ENCODE measurements at places on chromosomes 2 and 18.

- peak; percentile 91 for DNase-seq
These were observed at the start of gene ARMC9 for GRCh38 chr2:231198291-231199173. ARMC9 (plus strand) TSS chr2:231198631; CDS start chr2:231206239, 7,608 bp downstream.

- no peak for DNase-seq
These were observed 72.4 kb upstream of the KIF5C start for GRCh38 chr2:148802448-148803220.

DNA sequence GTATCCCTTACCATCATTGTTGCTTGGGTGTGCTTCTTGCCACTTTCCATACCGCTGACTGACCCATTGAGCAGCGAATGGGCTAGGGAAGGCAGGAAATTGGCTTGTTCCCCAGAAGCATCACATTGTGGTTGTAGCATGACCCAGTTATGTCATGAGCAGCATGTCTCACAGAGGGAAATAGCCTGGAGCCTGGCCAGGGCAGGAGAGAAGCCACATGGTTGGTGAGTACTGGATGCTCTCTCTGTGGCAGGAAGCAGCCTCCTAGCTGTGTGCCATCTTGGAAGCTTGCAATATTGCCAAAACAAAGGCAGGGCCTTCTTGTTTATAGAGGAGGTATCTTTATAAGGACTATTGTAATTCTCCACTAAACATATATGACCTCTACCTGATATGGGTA lies 482.6 kb downstream of the PIK3C3 start:
- no peak for DNase-seq

DNA sequence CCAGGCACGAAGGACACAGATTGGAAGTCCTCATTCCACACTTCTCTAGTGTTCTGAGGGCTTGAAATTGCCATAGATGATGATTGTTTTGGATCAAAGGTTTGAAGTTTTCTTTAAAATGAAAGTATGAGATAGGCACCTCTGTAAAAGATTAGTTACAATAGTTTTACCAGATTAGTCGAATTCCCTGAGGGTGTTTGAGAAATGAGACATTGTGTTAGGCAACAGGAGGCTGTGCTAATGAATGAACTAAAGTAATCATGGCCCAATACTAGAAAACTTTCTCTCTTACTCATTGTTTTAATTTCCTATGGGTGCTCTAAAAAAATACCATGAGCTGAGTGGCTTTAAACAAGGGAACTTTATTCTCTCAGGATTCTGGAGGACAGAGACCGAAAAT lies 421.7 kb downstream of the RNF144A start:
- no peak for DNase-seq

DNA sequence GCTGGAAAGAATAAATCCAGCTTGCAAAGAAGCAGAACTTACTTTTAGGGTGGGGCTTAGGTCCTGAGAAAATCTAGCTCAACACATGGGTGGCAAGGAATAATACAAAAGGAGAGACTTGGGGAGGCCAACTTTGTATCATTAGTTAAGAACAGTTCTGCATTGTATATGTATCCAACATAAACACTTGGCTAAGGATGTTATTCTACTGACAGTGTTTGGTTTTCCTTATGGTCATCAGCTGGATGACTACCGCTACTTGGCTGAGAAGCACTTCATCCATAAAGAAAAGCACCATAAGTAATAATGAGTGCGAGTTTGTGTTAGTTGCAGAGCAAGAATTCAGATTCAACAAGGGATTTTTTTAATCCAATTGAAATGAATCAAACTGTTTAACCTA lies 614.9 kb downstream of the ARHGAP15 start:
- no peak for DNase-seq

DNA sequence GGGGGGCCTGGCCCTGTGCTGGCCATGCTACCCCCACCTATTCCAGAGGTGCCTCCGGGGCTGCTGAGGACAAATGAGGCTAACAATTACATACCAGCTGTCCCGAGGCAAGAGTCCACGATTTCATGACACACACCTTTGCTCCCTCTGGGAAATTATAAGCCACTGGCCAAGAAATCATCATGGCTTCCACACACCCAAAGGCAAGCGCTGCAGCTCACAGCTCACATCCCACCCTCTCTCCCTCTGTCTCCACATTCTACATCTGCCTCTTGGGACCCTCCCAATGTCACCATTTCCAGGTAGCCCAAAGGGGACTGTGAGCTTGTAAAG lies 134.4 kb downstream of the HDAC4 start:
- DNase-seq, result no peak

DNA sequence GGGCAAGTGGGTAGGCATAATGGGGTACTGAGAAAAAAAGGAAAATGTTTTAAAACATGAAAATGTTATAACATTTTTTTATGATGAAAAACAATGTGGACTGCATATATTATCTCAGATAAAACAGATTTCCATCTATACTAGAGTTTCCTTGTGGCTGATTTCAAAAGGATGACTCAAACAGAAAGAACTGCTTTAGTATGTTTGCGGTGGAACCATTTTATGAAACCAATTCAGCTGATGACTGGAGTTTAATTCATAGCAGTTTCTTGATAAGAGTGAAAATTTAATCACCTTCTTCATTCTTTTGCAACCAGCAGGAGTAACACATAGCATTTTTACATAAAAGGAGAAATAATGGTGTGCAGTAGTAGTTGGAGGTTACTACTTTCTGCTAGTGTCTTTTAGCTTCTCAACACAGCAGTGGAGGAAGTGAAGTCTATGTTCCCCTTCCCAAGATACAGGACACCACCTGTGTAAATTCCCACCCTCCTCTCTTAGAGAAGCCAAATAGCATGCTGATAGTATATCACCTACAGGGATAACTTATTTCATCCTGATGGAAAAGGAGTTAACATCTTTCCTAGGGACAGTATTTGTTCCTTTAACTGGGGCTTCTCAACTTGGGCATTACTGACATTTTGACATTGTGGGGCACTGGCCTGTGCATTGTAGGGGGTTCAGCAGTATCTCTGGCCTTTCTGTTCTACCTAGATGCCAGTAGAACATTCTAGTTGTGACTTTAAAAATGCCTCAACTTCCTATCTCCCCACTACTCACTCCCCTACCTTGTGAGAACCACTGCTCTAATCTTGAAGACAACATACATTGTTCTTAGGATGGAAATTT lies 29.9 kb downstream of the PELI1 start:
- no peak for DNase-seq

DNA sequence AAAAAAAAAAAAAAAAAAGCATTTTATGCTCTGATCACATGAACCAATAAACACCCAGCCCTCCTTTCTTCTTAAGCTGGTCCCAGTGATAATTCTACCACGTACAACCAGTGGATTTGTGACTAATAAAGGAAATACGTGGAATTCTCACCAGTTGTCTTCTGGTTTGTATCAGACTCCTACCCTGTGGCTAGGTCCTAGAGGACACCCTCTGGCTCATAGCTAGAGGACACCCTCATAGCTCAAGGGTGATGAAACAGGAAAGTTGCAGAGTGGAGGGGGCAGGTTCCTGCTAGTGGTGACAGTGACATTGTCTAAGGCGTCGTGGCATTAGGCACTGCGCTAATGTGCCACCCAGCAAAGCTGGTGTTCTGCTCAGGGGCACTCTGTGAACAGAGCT lies 167.8 kb downstream of the BCL11A start:
- no peak for DNase-seq

DNA sequence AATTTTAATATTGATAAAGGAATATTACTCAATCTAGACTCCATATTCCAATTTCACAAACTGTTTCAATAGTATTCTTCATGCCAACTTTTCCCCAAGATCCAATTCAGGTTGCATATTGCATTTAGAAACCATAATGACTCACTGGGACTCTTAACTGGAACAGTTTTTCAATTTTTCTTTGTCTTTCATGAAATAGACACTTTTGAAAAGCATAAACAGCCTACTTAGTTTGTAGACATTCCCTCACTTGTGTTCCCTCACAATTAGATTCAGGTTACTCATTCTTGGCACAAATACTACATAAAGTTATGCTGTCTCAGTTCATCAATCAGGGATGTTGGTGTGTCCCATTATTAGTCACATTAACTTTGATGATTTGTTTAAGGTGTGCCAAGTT lies 1768.4 kb upstream of the PIK3C3 start:
- no peak for DNase-seq

DNA sequence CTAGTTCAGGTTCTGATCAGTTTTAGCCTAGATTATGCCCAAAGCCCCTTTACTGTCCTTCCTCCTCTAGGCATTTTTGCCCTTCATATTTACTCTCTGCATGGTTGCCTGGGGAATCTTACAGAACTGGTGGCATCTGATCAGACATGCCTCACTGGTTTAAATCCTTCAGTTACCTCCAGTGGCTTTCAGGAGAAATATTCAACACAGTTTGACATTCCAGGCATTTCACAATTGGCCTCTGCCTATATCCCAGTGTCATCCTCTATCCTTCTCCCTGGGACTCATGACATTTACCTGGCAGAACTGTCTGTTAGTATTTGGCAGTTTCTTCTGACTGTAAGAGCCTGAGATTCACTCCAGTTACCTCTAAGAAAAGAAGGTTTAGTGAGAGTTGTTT lies 152.9 kb upstream of the MEIS1 start:
- no peak for DNase-seq

GRCh38 chr2:135829378-135830135 lies 7.4 kb downstream of the LCT start:
- DNase-seq, result no peak

DNA sequence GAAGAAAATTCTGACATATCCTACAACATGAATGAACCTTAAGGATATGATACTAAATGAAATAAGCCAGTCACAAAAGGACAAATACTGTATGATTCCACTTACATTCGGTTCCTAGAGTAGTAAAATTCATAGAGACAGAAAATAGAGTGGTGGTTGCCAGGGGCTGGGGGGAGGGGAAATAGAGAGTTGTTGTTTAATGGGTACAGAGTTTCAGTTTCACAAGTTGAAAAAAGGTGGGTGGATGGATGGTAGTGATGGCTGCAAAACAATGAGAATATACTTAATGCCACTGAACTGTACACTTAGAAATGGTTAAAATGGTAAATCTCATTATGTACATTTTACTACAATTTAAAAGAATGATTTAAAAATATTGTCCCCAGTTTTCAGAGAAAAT lies 53.3 kb upstream of the NFU1 start:
- no peak for DNase-seq

DNA sequence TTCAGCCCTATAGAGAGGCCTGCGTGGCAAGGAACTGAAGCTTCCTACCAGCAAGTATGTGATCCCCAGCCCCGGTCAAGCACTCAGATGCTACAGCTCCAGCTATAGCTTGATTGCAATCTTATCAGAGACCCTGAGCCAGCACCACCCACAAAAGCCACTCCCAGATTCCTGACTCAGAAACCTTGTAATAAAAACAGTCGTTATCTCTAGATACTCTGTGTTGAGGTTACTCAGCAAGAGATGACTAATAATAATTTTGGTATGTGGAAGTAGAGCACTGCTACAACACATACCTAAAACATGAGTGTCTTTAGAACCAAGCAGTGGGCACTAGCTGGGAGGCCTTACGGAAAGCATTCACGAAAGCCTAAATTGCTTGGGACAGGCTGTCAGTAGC lies 216.9 kb downstream of the UXS1 start:
- DNase-seq, result no peak

- DNase-seq, result no peak
These were observed 462.7 kb upstream of the CDH20 start for GRCh38 chr18:60870261-60871153.

GRCh38 chr2:64960819-64961218 lies 28.4 kb upstream of the SLC1A4 start:
- DNase-seq, result no peak

- DNase-seq, result no peak
These were observed 93.9 kb downstream of the INHBB start for GRCh38 chr2:120439637-120440384.

- peak; percentile 84 for DNase-seq
These were observed at the start of gene SH2D6 for GRCh38 chr2:85418132-85419008. SH2D6 (plus strand) TSS chr2:85418714; CDS start chr2:85429466, 10,752 bp downstream.

- DNase-seq, result no peak
These were observed 116.7 kb upstream of the STK17B start for GRCh38 chr2:196288006-196288538.

- no peak for DNase-seq
These were observed 253.5 kb downstream of the LDLRAD4 start for GRCh38 chr18:13471971-13472628.

GRCh38 chr18:60277855-60278480 lies 94.6 kb downstream of the MC4R start:
- no peak for DNase-seq

GRCh38 chr18:23721696-23722480 lies 32.6 kb downstream of the LAMA3 start:
- DNase-seq, result peak; percentile 43

DNA sequence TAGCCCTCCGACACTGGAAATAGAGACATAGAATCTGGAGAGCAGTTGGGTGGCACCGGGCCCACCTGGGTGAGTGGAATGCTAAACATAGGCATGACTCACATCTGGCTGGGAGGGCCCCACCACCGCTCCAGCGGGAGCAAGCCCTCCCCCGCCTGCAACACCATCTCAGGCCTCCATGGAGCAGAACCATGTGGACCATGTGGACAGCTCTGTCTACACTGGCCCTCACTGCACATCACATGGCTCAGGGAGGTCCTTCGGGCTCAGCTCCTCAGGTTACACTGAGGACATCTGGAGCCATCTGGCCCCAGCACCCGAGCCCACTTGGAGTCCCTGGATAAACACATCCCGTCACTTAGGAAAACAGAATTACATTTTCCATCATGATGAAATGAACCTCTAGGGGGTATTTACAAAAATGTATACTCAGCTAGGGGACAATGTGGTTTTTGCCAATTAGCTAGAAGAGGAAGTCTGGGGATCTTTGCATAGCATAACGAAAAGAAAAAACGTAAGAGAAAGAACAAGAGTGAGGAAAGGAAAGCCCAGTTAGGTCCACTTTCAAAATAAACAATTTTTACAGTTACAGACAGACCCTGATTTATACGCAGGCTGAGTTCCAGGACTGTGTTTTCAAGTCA lies 30.7 kb upstream of the MLPH start:
- DNase-seq, result no peak

- DNase-seq, result no peak
These were observed 43.5 kb downstream of the SLC9A2 start for GRCh38 chr2:102662833-102663232.

DNA sequence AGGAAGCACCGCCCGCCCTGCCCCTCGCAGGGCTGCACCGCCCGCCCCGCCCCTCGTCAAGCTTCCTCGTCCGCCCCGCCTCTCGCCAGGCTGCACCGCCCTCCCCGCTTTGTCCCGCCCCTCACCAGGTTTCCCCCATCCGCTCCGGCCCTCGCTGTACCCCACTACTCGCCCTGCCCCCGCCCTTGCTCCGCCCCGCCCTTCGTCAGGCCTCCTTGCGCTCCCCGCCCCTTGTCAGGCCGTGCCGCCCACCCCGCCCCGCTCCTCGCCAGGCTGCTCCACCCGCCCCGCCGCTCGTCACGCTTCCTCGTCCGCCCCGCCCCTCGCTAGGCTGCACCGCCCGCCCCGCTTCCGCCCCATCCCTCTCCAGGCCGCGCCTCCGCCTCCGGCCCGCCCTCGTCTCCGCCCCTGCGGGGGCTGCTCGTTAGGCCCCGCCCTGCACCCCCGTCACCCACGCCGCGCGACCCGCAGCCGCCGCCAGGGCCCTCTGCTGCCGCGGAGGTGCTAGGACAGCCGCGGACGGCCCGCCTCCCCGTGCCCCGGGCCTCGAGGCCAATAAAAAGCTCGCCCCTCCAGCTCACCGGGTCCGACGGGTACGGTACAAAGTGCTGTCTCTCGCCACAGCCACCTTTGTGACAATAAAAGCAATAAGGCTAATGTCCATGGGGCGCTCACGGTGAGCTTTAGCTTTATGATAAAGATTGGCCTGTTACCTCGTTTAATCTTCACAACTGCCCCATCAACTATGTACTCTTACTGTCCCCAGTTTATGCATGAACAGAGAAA lies 602 bp upstream of the DNPEP start:
- peak; percentile 98 for DNase-seq
